Left renal cortex interstitium (tissue), 4 donors: ENCODE measurements at places on chromosomes 1 and 21.

DNA sequence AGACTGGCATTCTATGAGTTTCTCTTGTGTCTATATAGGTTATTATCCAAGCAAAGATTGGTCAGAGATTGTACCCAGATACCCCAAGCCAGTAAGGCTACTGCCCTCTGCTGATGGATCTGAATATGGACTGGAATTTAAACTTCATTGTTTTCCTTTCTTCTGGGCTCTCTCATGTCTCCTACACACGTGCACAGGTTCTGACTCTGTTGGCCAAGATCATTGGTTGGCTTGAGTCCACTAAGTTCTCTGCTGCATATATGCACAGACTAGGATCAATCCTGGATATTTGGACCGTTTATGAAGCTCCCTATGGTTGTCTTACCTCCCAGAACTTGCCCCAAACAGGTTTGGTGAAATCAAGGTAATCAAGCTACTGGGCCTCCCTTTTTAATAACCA lies 69.7 kb downstream of the CC2D1B start:
- peak; percentile 7 for DNase-seq

DNA sequence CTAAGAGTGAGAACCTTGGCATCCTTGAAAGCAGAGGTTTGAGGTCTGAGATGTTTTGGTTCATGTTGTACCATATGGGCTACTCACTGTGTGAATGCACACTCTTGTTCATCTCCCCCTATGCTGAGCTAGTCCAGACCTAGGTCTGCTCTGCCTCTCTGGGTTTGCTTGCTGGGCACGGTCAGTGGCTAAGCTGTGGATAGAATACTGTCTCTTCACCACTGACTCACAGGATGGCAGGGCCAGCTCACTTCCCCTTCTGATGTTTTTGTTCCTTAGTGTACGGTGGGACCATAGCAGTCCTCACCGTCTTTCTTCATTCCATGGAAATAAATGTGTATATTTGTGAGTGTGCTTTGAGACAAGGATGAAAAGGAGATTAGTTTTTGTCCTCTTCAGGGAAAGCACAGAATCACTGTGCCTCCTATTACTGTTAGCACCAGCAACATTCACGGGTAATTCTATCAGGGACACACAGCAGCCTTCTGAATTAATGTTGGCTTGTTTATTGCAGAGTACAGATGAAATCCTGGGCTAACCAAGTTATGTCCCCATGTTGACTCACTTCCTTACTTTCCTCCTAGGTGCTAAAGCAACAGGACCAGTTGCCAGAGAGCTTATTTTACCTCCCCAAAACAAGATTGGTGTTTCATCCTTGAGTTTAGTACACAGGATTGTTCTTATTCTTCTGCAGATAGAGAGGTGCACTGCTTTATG lies 56.9 kb upstream of the IVNS1ABP start:
- DNase-seq, result no peak

- DNase-seq, result no peak
Measured at GRCh38 chr1:243910607-243911006, 60.6 kb upstream of the AKT3 start.

GRCh38 chr1:232853994-232854797 lies 49.0 kb downstream of the MAP10 start:
- no peak for DNase-seq
